ENCODE measurements at places on chromosomes 3 and 15. TPM values are rescaled to one million over a fixed set of nuclear protein-coding genes. Genes with fewer than 3 reads are reported as not detected.

The GCNT3 gene
- total RNA-seq, result 156 TPM

The REC114 gene
- total RNA-seq, result not detected

The HACL1 gene
- total RNA-seq, result 23.7 TPM

The SERINC4 gene
- not detected for total RNA-seq
